Stimulated activated CD4-positive, alpha-beta T cell treated with anti-CD3 and anti-CD28 coated beads, Interleukin-2, amount 100 ng/mL, for 24 hours (primary cell): ENCODE measurements at places on chromosomes 12 and 14.
A peak's percentile ranks its signal among the peaks of the same experiment; 100 is the strongest.

- DNase-seq: no peak
Measured at GRCh38 chr14:102629808-102630350, 37.4 kb downstream of the RCOR1 start.

DNA sequence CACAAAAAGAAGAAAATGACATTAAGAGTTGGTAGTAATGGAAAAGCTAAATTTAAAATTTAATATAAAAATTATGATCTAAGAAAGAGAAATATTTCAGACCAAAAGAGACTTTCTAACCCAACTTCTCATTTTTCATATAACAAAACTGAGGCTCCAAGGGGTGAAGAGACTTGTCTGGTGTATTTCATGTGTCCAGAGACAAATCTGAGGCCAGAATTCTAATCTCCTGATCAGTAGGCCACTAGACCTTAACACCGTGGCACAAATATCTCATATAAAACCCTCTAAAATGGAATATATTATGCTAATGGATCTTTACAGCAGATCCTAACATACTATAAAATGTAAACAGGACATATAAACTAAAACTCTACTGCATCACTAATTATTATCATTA lies 275.7 kb upstream of the SLC16A7 start:
- DNase-seq: no peak

DNA sequence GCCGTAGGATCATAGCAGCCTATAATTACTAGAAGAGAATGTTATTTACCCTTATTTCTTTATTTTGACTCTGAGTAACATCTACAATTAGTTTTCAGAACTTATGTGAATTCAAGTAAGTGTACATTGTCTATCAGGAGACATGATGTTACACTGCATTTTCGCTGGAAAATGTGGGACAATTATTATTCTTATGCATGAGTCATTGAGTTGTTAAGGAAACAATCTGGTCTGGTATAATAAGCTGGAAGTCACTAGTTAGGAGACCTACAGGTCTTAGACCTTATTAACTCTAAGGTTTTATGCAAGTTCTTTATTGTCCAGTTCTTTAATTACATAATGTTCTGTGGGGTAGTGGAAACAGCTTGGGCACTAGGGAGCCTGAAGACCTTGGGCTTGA lies 5.8 kb downstream of the KTN1 start:
- no peak for DNase-seq

- no peak for DNase-seq
Measured at GRCh38 chr14:53964249-53964648, 7.6 kb upstream of the BMP4 start.

DNA sequence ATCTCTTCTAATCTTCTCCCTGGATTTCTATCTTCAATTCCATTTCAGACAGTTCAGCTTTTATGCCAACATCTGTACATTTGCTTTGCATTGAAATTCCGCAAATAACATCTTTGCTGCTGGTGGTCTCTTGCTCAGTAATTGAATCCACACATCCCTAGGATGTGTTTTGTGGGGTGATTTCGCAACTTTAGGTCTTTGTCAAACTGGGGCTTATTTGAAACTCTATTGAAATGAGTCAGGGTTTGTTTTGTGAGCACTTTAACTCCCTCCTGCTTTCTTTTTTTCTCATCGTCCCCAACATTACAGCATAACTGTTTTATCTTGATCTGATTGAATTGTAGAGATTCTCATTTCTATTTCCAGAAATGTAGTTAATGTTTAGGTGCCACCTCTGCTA lies 404.3 kb downstream of the NPAS3 start:
- DNase-seq: no peak

DNA sequence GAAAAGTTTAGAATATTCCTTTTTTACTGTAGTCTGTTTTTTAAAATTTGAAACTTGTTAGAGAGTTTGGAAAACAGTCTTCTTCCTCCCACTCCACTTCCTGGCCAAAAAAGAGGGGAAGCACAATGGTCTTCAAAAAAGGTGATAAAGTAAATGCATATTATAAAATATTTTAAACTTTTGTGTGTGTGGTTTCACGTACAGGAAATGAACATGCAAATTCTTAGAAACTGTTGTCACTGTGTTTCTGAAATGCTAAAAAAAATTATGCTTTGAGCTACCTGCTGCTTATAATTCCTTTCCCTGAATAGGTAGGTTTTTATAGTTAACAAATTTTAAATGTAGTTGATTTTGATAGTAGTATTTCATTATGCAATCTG lies 2.9 kb downstream of the FGFR1OP2 start:
- DNase-seq: no peak

GRCh38 chr12:78209846-78210505 lies 379.3 kb downstream of the NAV3 start:
- no peak for DNase-seq

DNA sequence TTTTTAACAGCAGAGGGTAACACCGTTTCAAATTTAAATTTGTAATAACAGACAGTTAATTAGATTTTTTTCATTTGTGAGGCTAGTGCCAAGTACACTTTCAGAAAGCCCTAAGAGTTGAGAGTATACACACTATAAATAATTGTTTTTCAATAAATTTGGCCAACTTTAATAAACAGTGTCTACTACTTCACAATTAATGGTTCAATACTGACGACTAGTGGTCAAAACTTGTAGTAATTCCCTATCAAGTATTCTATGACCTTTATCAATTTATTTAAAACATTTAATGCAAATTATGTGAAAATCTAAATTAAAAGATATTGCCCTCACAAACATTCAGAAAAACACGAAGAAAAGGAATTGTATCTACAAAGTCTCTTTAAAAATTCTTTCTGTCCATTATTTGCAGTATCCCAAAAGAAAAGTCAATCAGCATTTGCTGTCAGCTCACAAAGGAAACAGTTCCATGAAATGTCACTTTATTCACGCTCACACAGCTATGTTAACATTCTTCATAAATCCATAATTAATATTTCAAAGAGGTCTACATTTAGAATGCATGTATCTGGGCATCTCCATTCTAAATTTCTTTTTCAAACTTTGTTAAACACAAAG lies 91.2 kb downstream of the CEP128 start:
- no peak for DNase-seq

GRCh38 chr12:111295176-111295575 lies 73.7 kb downstream of the PHETA1 start:
- no peak for DNase-seq

GRCh38 chr12:2768224-2768961 lies 26.4 kb upstream of the FKBP4 start:
- DNase-seq: no peak

GRCh38 chr12:76020281-76020680 lies 11.3 kb downstream of the PHLDA1 start:
- peak; percentile 74 for DNase-seq

DNA sequence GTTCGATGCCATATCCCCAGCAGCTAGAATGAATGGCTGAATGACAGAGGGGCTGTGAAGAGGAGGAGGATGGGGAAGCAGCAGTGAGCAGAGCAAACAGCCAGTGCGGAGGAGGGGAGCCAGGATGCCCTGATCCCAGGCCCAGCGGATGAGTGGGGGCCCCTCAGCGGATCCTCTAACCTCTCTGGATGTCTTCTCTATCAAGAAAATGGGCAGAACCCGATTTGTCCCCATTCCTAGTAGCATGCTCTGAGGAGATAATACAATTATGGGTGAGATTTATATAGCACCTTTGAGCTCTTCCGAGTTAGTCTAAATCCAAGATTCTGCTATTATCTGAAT lies 30.0 kb upstream of the RPLP0 start:
- no peak for DNase-seq

GRCh38 chr14:79555429-79555828 lies 655.9 kb downstream of the DIO2 start:
- no peak for DNase-seq

- DNase-seq: no peak
Measured at GRCh38 chr12:32486158-32486557, 86.8 kb downstream of the FGD4 start.

- DNase-seq: no peak
Measured at GRCh38 chr14:95833429-95833828, 43.2 kb upstream of the TUNAR start.

DNA sequence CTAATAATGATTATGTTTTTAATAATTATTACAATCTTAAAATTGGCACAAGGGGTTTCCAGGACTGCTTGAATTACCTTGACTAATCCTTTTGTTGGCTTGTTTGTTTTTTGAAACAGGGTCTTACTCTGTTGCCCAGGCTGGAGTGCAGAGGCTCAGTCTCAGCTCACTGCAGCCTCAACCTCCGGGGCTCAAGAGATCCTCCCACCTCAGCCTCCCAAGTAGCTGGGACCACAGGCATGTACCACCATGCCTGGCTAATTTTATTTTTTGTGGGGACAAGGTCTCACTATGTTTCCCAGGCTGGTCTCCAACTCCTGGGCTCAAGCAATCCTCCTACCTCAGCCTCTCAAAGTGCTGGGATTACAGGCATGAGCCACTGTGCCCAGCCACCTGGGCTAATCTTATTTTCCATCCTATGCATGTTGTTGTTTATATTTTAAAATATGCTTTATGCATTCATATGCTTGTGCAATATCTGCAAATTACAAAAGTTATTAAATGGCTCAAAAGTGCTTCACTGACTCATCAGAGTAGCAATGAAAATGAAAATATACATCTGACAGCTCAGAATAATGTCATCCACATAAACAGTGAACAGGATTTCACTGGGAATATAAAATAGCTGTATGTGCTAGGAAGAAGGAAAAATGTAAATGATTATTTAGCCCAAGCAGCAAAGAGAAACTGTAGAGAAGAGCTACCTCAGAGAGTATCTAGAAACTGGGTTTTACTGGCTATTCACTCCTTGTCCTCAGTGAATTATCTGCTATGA lies 24.8 kb upstream of the PLEKHG6 start:
- DNase-seq: no peak

DNA sequence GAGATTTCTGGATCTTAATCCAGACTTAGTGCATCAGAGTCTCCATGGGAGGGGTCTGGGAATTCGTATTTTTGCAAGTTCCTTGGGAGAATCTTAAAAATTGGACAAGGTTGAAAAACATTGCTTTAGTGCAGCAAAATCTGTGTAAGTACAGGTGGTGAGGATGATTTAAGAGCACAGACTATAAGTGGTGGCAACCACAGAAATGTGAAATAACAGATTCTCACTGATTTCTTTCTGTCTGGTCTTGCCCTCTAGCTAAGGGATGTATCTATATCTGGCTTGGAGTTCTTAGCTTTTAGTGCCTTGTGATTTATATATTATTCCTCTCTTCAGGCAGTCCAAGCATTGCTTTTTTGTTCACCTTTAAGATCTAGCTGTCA lies 116.2 kb downstream of the DIP2B start:
- DNase-seq: no peak

GRCh38 chr14:95515596-95516552 lies 576 bp downstream of the SYNE3 start:
- peak; percentile 89 for DNase-seq

GRCh38 chr12:57401165-57401564 lies 29.7 kb downstream of the R3HDM2 start:
- DNase-seq: no peak

DNA sequence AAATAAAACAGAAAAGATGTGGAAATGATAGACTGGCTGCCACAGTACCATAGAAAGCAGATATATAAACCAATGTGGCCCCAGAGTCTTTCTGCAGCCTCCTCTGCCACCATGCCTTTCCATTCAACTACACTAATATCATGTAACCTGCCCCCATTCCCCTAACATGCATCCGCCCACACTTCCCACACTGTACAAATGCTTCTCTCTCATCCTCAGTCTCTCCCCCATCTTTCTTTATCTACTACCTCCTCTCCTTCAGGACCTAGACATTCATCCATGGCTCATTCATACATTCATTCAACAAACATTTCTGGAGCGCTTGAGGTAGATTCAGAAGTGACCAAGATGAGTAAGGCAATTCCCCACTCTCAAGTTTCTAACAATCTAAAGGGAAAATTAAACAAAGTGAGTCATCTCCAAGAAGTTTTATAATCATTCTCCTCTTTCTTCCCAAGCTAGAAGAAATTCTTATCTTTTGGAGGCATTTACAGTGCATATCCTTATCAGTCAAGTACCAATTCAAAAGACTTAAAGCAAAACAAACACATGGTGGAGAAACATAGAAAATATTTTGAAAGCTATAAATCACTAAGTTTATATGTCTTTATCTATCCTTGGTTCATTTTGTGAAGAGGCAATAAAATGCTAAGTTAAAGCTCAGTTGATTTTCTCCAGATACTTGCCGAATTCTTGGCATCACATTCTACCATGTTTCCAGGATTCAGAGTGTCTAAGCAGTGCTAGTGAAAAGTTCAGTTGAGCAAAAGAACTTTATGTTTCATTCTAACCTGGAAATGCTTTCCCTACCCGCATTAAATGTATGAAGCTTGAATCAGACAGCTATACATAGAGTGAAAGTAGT lies 70.5 kb upstream of the FRMD6 start:
- no peak for DNase-seq

DNA sequence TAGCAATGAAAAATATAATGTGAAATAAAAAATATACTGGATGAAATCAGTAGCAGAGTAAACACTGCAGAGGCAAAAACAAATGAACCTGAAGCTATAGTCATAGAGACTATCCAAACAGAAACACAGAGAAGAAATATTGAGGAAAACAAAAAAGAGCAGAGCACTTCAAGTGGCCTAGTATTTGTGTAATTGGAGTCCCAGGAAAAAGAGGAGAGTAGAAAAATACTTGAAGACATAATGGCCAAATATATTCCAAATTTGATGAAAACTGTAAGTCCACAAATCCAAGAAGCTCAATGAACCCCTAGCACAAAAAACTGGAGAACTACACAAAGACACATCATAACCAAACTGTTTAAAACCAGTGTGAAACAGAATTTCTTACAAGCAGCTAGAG lies 37.2 kb upstream of the CTDSP2 start:
- DNase-seq: no peak

- no peak for DNase-seq
Measured at GRCh38 chr12:52839436-52840105, 5.5 kb upstream of the KRT79 start.

- DNase-seq: no peak
Measured at GRCh38 chr14:28097585-28097984, 669.0 kb upstream of the FOXG1 start.

DNA sequence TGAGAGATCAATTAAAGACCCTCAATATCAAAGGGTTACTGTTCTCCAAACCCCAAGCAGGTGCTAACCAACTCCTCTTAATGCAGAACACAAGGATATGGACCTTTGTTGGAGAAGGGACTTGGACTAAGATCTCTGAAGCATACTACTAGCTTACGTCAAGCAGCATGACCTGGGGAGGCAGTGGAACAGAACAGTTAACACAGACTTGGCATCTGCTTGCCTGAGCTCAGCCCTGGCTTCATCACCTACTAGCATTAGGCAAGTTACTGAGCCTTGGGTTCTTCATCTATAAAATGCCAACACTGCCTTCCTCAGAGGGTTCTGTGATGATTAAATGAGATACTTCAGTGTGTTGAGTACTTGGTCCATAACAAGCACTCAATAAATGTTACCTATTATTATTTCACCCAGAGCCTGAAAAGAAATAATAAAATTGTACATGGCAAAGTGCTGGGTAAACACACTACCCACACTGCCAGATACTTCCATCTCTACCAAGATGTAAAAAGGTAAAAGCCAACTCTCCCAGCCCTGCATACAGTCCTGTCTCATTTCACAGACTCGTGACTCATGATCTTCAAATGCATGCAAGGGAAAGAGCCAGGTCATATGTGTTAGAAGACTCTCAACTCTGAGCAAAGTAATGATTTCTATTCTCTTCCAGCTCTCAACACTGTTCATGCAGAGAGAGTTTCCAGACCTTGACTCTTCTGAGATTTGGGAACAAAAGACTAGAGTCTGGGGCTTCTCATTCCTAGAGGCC lies 39.7 kb downstream of the FMNL3 start:
- no peak for DNase-seq
